ENCODE measurements at places on chromosomes 12 and 14.

DNA sequence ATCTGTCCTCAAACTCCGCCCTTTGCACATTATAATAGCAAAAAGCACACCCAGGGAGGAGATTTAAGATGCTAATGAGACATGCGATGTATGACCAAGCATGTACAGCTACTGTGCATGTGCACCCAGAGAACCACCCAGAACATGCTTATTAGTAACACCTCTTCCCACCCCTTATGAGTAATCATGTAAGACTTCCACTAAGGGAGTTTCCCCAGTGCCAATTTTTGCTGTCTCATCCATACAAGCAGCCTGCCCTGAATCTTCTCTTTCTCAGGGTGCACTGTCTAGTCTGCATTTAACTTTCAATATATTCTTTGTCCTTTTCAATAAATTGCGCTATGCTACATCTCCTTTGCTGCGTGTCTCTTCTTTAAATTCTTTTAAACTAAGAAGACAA, 830.0 kb upstream of the NOVA1 start:
- no peak for DNase-seq

- DNase-seq, result no peak
Measured at GRCh38 chr14:60563113-60563512, 54.2 kb downstream of the SIX6 start.

GRCh38 chr14:23722675-23723074, 86.5 kb downstream of the DHRS2 start:
- DNase-seq, result no peak

DNA sequence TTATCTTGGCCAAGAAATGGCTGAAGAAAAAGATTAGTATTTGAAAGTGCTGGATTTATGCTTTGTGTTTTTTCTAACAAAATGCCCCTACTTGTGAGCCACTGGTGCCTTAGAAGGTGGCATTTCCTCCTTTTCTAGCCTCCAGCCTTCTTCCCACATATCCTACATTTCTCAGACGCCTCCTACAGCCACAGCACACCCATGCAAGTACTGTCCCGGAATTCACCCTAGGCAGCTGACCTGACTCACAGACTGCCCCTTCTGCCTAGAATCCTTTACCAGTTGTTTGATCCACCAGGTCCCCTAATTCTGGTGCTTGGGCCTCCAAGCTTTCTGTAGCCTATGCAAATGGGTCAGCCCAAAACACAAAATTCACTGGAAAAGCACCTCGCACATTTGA, 166.0 kb downstream of the FOXN3 start:
- DNase-seq, result no peak

DNA sequence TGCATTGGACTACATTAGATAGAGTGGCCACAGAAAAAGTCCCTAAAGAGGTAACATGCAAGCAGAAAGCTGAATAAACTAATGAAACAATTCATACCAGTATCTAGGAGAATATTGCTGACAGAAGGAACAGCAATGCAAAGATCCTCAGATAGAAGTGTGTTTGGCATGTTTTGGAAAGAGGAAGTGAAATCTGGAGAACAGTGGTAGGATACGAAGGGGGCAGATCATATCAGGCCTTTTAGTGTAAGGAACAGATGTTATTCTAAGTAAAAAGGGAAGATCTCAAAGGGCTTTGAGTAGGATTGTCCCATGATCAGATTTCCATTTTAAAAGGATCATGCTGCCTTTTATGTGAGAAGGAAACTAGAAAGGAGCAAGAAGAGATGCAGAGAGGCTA, 342.9 kb downstream of the PAWR start:
- no peak for DNase-seq

GRCh38 chr14:84566109-84566508, 963.8 kb upstream of the FLRT2 start:
- no peak for DNase-seq

- peak; percentile 64 for DNase-seq
Measured at GRCh38 chr14:76926521-76927251, 100.5 kb downstream of the LRRC74A start.

- no peak for DNase-seq
Measured at GRCh38 chr14:57652769-57653168, 159.1 kb upstream of the CCDC198 start.

- no peak for DNase-seq
Measured at GRCh38 chr14:98456231-98456630, 815.8 kb downstream of the BCL11B start.

- DNase-seq, result no peak
Measured at GRCh38 chr14:100494645-100495044, 92.6 kb downstream of the BEGAIN start.

- no peak for DNase-seq
Measured at GRCh38 chr14:57073986-57074385, 194.7 kb downstream of the EXOC5 start.

DNA sequence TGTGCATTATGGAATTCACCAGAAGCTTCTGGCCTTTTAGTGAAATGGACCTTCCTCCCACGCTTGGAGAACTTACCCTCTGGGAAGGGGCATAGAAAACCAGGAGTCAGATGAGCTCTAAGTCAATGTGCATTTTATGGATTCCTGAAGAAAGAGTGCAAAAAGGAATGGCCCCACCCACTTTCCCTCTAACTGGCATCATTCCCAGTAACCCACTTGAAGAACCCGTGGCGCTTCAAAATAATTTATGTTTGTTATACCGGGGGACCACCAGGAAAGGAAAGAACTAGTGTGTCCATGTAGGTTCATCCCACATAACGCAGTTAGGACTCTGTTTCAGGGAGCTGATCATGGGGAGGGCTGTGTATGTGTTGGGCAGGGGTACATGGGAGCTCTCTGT, 1153.4 kb downstream of the TMEM121 start:
- DNase-seq, result no peak

DNA sequence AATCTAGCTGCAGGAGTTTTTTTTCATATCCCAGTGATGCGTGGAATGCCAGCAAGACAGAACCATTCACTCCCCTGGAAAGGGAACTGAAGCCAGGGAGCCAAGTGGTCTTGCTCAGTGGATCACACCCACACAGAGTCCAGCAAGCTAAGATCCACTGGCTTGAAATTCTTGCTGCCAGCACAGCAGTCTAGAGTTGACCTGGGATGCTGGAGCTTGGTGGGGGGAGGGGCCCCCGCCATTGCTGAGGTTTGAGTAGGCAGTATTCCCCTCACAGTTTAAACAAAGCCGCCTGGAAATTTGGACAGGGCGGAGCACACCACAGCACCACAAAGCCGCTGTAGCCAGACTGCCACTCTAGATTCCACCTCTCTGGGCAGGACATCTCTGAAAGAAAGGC, 86.9 kb upstream of the STXBP6 start:
- DNase-seq, result no peak

- DNase-seq, result no peak
Measured at GRCh38 chr12:64332296-64332695, 58.3 kb downstream of the C12orf56 start.

DNA sequence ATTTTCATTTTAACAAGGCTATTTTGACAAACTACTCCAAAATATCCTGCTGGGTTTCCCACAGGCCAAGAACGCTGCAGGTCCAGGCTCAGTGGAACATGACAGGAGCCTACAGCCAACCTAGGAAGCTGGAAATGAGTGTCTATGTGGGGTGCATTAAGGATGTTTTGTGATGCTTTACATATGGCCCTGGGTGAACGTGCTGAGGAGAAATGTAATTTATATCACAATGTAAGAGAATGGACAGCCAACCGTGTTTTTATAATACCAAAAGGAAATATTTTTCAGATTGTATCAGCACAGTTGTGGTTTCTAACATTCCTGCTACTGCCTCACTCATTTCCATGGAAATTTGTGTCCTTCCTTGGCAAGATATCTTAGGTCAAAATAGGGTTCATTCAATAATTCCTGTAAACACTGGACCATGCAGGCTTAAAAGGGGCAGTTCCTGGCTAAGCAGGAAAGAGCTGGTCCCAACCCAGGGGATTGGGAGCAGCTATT, 51.5 kb downstream of the ST8SIA1 start:
- DNase-seq, result no peak

DNA sequence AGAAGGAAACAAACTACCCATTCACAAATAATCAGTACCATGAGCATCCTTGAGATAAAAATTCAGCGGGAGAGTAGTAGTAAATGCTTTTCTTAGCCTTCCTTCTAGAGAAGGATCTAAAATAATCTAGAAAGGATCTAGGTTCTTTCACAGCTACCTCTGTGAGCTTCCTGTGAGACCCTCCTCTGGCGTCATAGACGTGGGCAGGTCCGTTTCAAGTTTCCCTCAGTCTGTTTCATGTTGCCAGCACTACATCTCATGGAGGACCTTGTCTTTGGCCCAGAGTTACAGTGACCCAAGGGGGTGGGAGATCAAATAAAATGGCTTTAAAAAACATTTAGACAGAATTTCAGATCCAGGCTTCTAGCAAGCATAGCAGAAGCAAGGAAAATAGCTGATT, 13.6 kb downstream of the DAAM1 start:
- no peak for DNase-seq

GRCh38 chr12:86194721-86195120, 61.5 kb downstream of the MGAT4C start:
- DNase-seq, result no peak
